ENCODE measurements at places on chromosomes 2 and 18.
A peak's percentile ranks its signal among the peaks of the same experiment; 100 is the strongest.

DNA sequence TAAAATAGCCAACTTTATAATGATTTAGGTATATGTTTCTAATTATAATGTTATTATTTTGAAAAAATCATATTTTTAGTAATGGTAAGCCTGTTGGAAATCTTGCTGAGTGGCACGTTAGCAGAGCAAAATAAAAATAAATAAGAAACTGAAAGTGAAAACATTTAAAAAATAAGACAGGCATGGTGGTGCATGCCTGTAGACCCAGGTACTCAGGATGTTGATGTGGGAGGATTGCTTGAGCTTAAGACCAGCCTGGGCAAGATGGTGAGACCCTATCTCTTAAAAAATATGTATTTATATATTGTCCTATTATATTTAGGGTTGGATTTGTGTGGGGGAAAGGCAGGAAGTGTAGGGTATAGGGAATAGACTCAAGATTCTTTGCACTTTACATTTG is 15.8 kb upstream of the ANKRD12 start:
- DNase-seq, result peak; percentile 49

DNA sequence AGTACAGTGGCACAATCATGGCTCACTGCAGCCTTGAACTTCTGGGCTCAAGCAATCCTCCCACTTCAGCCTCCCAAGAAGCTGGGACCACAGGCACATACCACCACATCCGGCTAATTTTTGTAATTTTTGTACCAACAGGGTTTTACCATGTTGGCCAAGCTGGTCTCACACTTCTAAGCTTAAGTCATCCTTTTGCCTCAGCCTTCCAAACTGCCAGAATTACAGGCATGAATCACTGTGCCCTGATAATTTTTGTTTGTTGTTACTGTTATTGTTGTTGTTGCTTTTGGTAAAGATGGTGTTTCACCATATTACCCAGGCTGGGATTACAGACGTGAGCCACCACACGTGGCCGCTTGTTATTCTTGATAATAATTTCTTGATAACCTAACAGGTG is 10.5 kb upstream of the COBLL1 start:
- no peak for DNase-seq

GRCh38 chr2:162926501-162926900 is 87.9 kb upstream of the KCNH7 start:
- no peak for DNase-seq

- no peak for DNase-seq
Measured at GRCh38 chr18:55585920-55586561, 2.0 kb downstream of the TCF4 start.

- no peak for DNase-seq
Measured at GRCh38 chr2:59182249-59182648, 941.1 kb upstream of the FANCL start.

- DNase-seq, result no peak
Measured at GRCh38 chr2:156565066-156565710, 129.0 kb downstream of the GPD2 start.

GRCh38 chr2:112622528-112622849 is 23.2 kb upstream of the SLC20A1 start:
- no peak for DNase-seq

DNA sequence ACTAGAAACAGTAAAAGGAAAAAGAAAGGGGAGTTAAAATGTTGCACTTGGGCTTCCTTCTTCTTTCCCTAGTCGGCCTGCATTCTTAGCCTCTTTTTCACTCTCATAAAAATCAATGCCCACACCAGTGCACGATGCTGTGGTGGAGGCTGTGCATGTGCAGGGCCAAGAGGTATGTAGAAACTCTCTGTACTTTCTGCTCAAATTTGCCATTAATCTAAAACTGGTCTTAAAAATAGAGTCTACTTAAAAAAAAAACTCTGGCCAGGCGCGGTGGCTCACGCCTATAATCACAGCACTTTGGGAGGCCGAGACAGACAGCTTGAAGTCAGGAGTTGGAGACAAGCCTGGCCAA is 11.1 kb downstream of the TRAPPC8 start:
- DNase-seq, result no peak

- DNase-seq, result no peak
Measured at GRCh38 chr2:38394041-38394440, 17.0 kb upstream of the ATL2 start.

GRCh38 chr2:112096098-112096497 is 41.0 kb downstream of the TMEM87B start:
- no peak for DNase-seq

DNA sequence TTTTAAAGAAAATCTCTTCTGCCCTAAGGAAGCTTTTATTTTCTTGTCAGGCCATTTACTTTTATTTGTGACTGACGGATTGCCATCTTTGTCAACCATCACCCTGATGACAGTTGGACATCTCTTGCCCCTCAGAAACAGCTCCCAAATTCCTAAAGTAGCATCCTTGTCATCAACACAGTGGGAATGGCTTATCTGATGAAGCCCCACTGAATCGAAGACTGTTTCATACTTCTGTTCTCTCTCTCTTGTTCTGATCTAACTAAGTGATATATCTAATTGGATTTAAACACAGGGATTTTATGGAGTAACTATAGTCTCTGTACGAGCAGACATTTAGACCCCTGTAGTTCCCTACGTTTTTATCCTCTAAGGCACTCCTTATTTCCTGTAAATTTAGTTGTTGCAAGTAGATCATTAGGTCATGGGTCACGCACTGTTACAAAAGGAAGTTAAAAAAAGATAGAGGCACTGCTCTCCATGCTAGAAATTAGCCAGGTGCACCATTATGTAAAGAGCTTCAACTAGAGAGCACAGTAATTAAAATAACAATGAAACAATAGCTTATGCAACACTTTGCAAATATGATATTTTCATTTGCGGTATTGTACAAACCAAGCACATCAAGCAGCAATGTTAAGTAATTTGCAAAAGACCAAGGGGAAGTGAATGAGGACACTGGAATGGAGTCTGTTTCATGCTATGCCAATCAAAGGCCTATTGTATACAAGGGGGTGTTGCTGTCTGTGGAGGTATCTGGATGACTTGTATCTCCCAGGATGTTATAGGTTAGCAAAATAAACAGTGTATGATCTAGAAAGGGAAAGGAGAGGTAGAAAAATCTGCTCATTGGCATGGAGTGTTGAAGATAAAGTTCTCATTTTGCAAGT is 284.7 kb downstream of the LRRTM1 start:
- no peak for DNase-seq

DNA sequence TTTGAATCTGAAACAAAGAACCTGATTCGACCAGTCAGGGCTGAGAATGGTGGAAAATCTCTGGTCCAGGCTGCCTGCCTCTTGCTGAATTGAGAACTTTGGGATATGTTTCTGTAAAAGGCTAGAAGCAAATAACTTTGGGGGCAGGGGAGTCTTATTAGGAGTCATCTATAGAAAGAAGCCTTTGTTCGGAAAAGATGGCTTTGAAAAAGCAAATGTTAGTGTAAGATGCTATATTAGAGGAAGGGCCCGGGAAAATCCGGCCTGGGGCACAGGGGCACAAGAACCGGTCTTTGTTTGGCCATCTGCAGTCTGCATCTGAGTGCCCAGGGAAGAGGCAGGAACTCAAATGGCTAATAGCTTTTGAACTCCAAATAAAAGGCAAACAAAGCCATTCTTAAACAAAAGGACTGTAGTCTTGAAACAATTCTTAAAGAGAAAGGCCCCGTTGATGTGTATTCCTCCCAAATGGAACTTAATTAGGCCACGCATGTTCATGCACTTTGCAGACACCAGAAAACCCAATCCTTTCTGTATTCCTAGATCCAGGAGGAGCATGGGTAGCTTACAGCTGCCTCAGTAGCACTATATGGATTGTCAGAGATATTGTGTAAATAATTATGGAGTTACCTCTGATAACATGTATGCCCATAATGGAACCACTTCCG is 180.0 kb upstream of the ARL4C start:
- no peak for DNase-seq

- no peak for DNase-seq
Measured at GRCh38 chr2:84338069-84338468, 121.0 kb downstream of the SUCLG1 start.

GRCh38 chr2:124810132-124810531 is 785.0 kb downstream of the CNTNAP5 start:
- DNase-seq, result no peak

DNA sequence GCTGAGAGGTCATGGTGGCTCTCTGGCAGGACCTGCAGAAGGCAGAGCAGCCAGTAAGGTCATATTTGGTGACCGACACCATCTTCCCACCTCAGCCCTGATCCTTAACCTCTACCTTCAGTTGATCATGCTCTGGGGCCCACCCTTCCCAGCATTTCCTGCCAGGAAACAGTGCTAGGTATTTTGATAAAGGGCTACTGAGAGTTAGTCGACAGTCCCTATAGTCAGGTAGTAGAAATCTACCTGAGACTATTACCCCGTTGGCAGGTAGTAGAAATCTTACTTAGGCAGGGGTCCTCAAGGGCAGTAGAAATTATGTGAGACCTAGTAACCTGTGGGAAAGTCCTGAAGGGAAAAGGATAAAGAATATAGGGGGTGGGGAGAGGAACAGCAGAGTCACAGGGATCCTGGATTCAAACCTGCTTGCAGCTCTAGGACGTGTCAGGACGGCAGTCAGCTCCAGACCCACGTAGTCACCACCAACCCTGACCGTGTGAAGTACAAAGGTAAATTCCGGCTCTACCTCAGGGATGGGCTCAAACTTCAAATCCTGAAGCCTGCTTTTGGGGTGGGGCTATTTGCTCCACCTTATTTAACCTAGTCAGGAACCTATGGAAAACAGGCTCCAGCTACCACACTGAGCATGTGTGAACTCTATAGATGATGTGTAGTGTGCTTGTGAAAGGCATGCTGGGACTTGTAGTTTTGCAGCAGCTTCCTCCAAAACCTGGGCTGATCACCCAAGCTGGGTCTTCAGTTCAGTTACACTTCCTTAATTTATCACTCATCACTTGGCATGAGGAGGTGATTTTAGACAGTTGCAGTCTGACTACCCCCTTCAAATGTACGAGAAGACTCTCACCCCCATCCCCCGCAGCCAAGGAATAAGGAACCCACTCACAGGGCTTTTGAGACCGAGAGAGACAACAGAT is at the start of gene DQX1:
TSS of gene DQX1 (minus strand) at position 515 of the 932 bp plus-strand sequence. CDS start at position 13, 502 bp downstream.
- peak; percentile 49 for DNase-seq

DNA sequence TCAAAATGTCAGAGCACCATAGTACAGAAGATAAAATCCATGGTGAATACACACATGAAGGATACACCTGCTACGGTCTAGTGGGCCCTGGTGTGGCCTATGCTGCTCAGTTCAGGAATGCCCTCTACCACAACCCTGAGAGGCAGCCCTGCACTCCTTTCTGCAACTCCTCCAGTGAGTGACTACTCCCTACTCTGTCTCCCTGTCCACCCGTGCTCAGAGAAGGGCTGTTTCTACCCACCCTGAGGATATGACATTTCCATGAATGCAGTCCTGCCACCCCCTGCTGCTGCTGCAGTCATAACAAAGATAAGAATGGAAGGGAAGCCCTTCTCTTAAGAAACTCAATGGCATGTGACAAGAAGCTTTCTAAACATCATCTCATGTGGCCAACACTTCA is 137.0 kb downstream of the EN1 start:
- no peak for DNase-seq

GRCh38 chr2:69217333-69218080 is 169.5 kb downstream of the GFPT1 start:
- no peak for DNase-seq

DNA sequence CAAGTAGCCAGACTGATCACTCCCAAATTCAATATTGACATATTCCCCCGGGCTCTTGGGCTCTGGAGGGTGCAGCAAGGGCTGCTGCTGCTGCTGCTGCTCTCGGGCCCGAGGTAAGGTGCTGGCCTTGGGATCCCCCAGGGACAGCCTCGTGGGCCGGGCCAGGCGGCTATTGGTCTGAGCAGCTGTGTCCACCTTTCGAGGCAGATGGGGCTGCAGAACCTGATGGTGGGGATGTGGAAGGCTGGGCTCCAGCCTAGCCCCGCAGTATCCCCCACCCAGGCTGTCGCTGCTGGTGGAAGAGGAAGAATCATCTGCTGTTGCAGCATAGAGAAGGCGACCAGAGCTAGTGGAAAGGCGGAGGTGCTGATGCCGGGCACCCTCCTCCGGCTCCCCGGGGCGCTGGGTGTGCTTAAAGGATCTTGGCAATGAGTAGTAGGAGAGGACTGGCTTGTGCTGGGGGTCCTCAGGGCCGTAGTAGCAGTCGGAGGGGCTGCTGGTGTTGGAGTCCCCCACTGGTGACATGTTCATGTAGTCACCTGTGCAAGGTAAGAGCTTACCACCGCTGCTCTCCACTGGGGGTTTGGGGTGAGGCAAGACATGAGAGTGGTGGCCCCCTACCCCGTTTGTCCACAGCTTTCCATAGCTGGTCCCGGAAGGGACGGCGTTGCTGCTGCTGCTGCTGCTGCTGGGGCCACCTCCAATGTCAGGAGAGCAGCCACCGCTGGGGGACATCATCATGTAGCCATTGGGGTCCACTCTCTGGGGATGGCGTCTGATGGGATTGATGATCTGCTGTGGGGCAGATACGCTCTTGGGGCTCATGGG is 3.4 kb downstream of the IRS1 start:
- no peak for DNase-seq

- DNase-seq, result peak; percentile 53
Measured at GRCh38 chr2:108988796-108989713, at the start of gene EDAR. Gene EDAR, minus strand, starts transcription at chr2:108989220. Its CDS starts 58,206 bp downstream, at chr2:108931014.

- peak; percentile 21 for DNase-seq
Measured at GRCh38 chr2:30631051-30631671, 176.1 kb downstream of the CAPN13 start.

DNA sequence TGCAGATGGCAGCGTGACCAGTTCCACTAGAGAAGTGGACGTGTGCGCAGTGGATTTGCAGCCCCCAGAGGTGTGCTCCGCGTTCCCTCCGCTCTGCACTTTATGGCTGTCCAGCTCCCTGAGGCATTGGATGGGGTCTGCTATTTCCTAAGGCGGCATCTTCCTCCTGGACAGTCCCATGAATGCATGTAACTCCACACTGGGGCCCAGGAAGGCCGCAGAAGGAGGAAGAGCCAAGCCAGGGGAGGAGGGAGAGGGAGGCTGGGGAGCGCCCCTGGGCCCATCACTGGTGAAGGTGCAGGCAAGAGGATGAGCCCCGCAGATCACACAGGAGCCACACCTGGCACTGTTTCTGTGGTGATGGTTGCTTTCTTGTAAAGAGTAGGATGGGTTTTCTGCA is 99.1 kb downstream of the PTGR3 start:
- no peak for DNase-seq

DNA sequence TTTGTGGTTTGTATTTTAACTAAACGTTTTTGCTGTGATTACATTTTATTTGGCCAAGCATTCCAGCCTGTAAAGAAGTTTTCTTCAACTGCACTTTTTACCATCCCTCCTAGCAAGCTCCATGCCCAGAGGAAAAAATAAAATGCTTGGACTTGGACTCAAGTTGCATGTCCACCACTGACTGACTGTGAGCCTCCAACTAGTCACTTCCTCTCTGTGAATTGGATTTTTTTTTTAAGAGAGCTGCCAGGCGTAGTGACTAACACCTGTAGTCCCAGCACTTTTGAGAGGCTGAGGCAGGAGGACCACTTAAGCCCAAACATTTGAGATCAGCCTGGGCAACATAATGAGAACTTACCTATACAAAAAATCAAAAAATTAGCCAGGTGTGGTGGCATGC is 1185.2 kb upstream of the PIK3C3 start:
- no peak for DNase-seq

- no peak for DNase-seq
Measured at GRCh38 chr2:96491860-96492497, 13.2 kb downstream of the NEURL3 start.

Data from CD4-positive, alpha-beta T cell treated with Interleukin-10 for 1 hour (primary cell).